A549 treated with CpdA at 1 μM for 4 hours (cell line): ENCODE measurements at places on chromosomes 1 and 21. TPM values are rescaled to one million over a fixed set of nuclear protein-coding genes. Genes with fewer than 3 reads are reported as not detected.

Gene ZFP69
- total RNA-seq = not detected in 5 replicates

Gene CLDN8
- total RNA-seq = not detected in 5 replicates

Gene FLG2
- not detected in 5 replicates for total RNA-seq

Gene MASP2
- 0.09 to 0.27 TPM (median 0.18 TPM) in 4 of 5 replicates, not detected in the other for total RNA-seq

Gene LEMD1
- not detected in 5 replicates for total RNA-seq

Gene FALEC
- 0.18 to 0.39 TPM in 2 of 5 replicates, not detected in the others for total RNA-seq

Gene SLC26A9
- total RNA-seq = 0.06 to 0.09 TPM (median 0.06 TPM) in 4 of 5 replicates, not detected in the other

Gene TDRD5
- total RNA-seq = 0.01 to 0.09 TPM (median 0.05 TPM) in 3 of 5 replicates, not detected in the others

Gene IVL
- 0.03 TPM in 1 of 5 replicates, not detected in the others for total RNA-seq

Gene SPRR2F
- not detected in 5 replicates for total RNA-seq

Gene GIPC2
- total RNA-seq = 0.02 to 0.04 TPM in 2 of 5 replicates, not detected in the others

Gene KRTAP19-4
- not detected in 5 replicates for total RNA-seq

Gene FMO4
- 0.44 to 0.86 TPM (median 0.57 TPM) in 5 replicates for total RNA-seq

Gene SMCP
- not detected in 5 replicates for total RNA-seq

Gene VWA5B1
- total RNA-seq = not detected in 5 replicates

Gene STUM
- not detected in 5 replicates for total RNA-seq

Gene XCL2
- not detected in 5 replicates for total RNA-seq

Gene CD48
- total RNA-seq = not detected in 5 replicates

Gene DPH5
- total RNA-seq = 27.1 to 39.6 TPM (median 36.2 TPM) in 5 replicates

Gene PGLYRP3
- not detected in 5 replicates for total RNA-seq

Gene C1orf174
- total RNA-seq = 21.6 to 24.6 TPM (median 24.2 TPM) in 5 replicates

Gene DUSP12
- 43.7 to 53.6 TPM (median 44.5 TPM) in 5 replicates for total RNA-seq

Gene OR2L13
- not detected in 5 replicates for total RNA-seq

Gene FAM177B
- not detected in 5 replicates for total RNA-seq

Gene NBL1
- 24.5 to 44.1 TPM (median 35.5 TPM) in 5 replicates for total RNA-seq

Gene ABCD3
- total RNA-seq = 21.0 to 24.7 TPM (median 22.2 TPM) in 5 replicates

Gene POU3F1
- 0.06 TPM in 1 of 5 replicates, not detected in the others for total RNA-seq

Gene HSD11B1
- total RNA-seq = not detected in 5 replicates

Gene CLCNKA
- total RNA-seq = 0.06 to 0.13 TPM (median 0.07 TPM) in 3 of 5 replicates, not detected in the others

Gene AMY2B
- total RNA-seq = 0.35 to 0.84 TPM (median 0.40 TPM) in 5 replicates

Gene TFF2
- total RNA-seq = 0.10 TPM in 1 of 5 replicates, not detected in the others

Gene SLFNL1
- total RNA-seq = 0.03 TPM in 1 of 5 replicates, not detected in the others

Gene NHLH2
- total RNA-seq = not detected in 5 replicates

Gene ZNF593OS
- total RNA-seq = 0.22 to 0.34 TPM (median 0.27 TPM) in 4 of 5 replicates, not detected in the other
